ENCODE measurements at places on chromosomes 1 and 21.

DNA sequence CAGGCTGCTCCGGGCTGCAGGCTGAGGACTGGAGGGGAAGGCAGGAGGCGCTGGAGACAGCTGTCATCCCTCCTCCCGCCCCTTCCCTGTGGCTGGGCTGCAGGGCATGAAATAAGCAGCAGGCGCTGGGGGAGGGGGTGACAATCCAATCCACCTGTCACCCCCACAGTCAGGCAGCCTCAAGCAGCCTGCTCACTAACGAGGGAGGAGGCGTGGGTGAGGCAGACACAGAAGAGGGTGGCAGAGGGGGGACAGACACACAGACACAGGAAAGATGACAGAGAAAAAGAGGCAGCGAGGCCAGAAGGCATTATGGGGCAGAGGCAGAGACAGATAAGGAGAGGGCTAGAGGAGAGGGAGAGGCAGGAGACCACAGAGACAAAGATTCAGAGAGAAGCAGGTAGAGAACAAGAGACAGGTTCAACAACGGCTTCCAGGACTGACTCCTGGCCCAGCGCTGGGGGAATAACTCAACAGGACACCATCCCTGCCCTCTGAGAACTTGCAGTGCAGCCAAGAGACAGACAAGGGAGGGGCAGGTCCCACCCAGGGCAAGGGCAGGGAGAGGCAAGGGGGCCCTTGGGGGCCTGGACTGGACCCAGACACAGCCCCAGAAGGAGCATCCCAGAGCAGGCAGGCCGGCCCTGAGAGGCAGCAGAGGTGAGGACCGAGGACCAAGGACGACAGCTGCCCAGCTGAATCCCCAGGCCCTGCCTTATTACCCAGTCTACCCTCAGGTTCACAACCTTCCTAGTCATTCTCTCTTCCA is 11.2 kb downstream of the MEF2D start:
- DNase-seq: no peak

GRCh38 chr1:232621050-232621449 is 8.9 kb downstream of the SIPA1L2 start:
- no peak for DNase-seq

GRCh38 chr1:155069551-155070157 is 6.1 kb downstream of the EFNA4 start:
- DNase-seq: no peak

GRCh38 chr21:35366394-35367080 is 317.4 kb upstream of the RUNX1 start:
- DNase-seq: no peak

GRCh38 chr1:235075048-235075776 is 53.4 kb downstream of the TOMM20 start:
- no peak for DNase-seq

DNA sequence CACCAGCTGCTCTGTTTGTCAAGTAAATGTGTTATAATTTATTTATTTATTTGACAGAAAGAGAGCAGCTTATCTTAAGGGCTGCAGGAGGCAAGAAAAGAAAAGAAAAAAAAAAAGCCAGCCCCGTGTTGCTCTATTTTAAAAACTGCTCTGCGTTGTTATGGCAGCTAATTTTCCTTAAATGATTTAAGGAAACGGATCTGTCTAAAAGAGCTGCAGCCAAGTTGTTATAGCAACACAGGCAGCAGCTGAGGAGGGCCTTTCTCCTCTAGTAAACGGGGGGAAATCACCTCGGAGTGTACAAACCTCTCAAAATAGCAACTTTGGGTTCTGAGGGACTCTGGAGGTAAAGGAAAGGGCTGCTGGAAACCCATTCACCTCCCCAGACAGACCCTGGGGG is 149.2 kb downstream of the BEND5 start:
- DNase-seq: no peak

DNA sequence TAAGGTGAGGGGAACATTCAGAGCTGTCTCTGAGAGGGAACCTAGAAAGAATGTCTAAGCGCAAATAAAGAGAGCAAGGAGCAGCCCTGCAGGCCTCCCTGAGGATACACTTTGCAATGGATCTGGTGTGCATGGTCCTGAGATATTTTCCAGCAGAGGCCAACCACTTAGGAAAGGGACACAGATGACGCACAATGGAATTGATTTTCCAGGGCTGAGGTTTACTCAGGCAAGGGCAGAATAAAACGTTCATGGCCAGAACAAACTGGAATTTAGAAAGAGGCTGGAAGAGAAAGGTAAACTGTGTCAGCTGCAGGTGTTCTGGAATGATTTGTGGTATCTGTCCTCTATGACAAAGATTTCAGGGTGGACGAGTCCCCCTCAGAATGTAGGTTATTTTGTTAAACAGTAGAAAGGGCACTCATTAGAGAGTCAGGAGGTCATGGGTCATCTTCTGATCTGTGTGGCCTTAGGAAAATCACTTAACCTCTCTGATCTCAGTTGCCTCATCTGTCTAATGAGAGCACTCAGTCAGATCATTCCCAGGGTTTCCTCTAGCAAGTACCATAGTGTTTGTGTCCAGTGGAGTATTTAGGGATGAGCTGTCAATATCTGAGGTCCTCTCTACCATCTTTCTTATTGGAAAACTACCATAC is 61.8 kb upstream of the PGBD5 start:
- no peak for DNase-seq

GRCh38 chr21:39956586-39956985 is 89.3 kb downstream of the PCP4 start:
- DNase-seq: no peak

GRCh38 chr1:224357626-224358124 is 996 bp downstream of the CNIH4 start:
- DNase-seq: no peak

- no peak for DNase-seq
Measured at GRCh38 chr1:35576061-35576765, 3.1 kb downstream of the TFAP2E start.

DNA sequence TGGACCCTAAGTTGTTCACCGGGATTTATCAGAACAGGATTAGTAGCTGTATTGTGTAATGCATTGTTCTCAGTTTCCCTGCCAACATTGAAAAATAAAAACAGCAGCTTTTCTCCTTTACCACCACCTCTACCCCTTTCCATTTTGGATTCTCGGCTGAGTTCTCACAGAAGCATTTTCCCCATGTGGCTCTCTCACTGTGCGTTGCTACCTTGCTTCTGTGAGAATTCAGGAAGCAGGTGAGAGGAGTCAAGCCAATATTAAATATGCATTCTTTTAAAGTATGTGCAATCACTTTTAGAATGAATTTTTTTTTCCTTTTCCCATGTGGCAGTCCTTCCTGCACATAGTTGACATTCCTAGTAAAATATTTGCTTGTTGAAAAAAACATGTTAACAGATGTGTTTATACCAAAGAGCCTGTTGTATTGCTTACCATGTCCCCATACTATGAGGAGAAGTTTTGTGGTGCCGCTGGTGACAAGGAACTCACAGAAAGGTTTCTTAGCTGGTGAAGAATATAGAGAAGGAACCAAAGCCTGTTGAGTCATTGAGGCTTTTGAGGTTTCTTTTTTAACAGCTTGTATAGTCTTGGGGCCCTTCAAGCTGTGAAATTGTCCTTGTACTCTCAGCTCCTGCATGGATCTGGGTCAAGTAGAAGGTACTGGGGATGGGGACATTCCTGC is 3.9 kb upstream of the OLFML3 start:
- no peak for DNase-seq

DNA sequence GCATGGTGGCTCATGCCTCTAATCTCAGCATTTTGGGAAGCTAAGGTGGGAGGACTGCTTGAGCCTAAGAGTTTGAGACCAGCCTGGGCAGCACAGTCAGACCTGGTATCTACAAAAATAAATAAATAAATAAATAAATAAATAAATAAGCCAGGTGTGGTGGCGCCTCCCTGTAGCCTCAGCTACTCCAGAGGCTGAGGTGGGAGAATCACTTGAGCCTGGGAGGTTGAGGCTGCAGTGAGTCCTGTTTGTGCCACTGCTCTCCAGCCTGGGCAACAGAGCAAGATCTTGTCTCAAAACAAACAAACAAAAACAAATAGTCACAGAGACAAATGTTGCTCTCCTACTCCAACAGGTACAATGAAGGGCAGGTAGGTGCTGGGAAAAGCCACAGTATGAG is 242.4 kb upstream of the POU3F1 start:
- no peak for DNase-seq
